ENCODE measurements at places on chromosomes 11 and 22.

DNA sequence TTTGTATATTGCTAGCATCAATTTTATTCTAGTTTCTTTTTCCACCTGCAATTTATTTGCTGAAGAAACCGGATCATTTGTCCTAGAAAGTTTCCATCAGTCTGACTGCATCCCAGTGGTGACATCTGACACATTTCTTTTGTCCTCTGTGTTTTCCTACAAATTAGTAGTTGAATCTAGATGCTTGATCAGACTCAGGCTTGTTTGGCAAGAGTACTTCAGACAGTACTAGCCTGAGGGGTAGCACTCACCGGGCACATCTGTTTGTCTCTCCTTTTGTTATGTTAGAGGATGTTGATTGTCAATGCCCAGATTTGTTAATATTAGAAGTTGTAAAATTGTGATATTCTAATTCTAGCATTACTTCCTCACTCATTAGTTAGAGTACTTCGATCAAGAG lies 204.8 kb downstream of the SWAP70 start:
- DNase-seq: peak; percentile 63

DNA sequence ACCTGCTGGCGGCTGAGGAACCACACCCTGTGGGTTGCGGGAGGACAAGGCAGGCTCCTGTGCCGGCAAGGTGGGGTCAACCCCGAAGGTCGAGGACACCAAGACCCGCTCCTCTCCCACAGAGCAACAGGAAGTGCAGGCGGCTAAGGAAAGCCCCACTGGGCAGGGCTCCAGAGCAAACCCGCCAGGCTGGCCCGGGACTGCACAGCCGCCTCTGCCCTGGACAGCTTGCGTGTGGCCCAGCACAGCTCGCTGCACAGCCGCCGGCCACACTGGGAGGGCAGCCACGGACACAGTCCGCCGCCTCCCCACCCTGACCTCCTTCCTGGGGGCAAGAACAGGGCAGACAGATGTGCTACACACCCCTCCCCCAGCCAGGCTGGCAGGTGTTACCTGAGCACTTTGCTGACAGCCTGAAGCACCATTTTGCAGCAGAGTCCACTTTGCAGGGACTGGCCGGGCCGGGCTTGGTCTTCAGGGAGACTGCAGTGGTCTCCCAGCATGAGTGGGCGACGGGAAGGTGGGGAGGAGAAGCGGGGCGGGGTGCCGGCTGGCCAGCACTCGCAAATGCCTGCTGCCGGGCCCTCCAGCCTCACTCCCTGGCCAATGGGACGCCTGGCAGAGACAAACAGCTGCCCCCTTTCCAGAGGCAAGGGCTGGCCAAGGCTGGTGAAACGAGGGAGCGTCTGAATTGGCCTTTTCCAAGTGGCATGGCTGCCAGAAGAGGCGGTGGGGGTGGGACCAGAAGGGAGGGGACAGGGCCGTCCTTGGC lies at the start of gene MOB2:
Gene MOB2 (minus strand): TSS at position 726 of the 772 bp plus-strand sequence. CDS start 223 bp downstream, at position 503.
- DNase-seq: no peak

- peak; percentile 15 for DNase-seq
Measured at GRCh38 chr11:26473216-26474194, 98.6 kb downstream of the MUC15 start.

DNA sequence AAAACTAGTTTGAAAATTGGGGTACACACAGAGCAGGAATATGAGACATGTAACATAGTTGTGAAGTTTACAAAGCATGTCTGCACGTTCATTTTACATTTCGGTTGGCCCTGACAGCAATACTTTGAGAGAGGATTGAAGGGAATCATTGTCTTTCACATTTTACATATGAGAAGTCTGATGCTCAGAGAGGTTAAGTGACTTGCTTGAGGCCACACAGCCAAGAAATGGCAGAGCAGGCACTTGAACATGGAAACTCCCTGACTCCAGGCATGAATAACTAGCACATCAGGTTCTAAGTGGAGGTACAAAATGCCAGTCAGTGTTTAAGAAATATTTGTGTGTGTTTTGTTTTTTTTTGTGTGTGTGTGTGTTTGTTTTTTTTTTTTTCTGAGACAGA lies 53.6 kb downstream of the APOL3 start:
- no peak for DNase-seq

DNA sequence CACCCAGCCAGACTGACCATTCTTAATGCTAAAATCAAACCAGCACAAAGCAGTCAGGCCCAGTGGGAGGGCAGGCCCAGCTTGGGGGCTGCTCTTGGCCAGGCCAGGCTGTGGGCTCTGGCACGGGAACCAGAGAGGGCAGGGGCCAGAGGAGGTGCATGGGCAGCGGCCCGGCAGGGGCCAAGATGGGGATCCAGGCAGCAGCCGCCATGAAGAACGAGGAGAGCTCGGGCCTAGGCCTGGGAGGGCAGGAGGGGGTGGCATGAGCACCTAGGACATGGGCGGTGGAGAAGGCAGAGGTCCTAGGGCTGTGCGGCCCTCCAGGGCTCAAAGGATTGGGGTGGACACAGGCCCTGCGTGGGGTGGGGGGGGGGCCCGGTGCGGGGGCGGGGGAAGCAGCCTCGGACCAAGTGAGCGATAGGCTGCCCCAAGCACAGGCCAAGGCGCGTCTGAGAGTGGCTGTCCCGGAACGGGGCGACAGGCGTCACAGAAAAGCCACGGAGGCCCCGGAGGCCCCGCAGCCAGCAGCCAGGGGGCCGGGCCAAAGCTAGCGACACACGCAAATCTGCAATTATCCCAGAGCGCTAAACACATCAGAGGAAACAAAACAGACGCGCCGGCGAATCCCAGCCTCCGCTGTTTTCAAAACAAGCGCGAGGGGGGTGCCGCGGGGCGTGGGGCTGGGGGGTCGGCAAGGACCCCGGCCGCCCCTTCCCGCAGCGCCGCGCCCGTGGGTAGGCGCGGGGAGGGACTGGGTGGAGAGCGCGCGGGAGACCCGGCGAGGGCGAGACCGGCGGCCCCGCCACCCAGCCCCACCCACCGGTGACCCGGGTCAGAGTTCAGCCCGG lies 8.3 kb downstream of the PLXNB2 start:
- no peak for DNase-seq

GRCh38 chr22:44724416-44724815 lies 22.4 kb downstream of the PRR5 start:
- DNase-seq: no peak

GRCh38 chr11:100639140-100639539 lies 47.9 kb upstream of the ARHGAP42 start:
- no peak for DNase-seq

GRCh38 chr22:49090853-49091135 lies 736.9 kb downstream of the BRD1 start:
- no peak for DNase-seq

GRCh38 chr11:114083391-114084252 lies 24.1 kb downstream of the ZBTB16 start:
- no peak for DNase-seq

Measured in NCI-H1930 (cell line).